CD4-positive, alpha-beta T cell treated with Interleukin-1 beta for 1 hour (primary cell): ENCODE measurements at places on chromosomes 12 and 14.

GRCh38 chr14:77544571-77544970 lies 46.0 kb upstream of the ISM2 start:
- DNase-seq, result no peak

DNA sequence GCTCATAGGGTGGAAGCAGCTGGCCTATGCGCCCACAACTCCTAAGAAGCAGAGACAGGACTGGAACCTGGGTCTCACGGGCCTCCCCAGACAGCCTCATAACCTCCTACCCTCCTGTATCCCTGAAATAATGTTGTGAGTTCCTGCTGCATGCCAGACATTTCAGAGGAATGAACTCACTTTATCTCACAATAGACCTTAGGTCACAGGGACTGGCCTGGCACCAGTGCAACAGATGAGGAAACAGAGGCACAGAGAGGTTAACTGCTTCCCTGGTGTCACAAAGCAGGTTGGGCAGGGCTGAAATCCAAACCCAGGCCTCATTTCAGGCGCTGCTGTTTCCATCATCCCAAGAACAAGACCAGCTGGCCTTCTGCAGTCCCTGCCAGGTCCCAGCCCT lies 5.3 kb downstream of the PHETA1 start:
- DNase-seq, result no peak

- no peak for DNase-seq
Measured at GRCh38 chr12:98821232-98821631, 176.1 kb downstream of the APAF1 start.

- no peak for DNase-seq
Measured at GRCh38 chr12:3416670-3417069, 74.3 kb upstream of the PRMT8 start.

GRCh38 chr14:66378712-66379505 lies 107.3 kb upstream of the CCDC196 start:
- no peak for DNase-seq

- no peak for DNase-seq
Measured at GRCh38 chr12:90298289-90298948, 589.8 kb upstream of the ATP2B1 start.
